HCT116 (cell line): ENCODE measurements at places on chromosomes 3 and 15. TPM values are rescaled to one million over a fixed set of nuclear protein-coding genes. Genes with fewer than 3 reads are reported as not detected.

GRCh38 chr15:69802432-69802831 is 295.3 kb downstream of the TLE3 start:
- no peaks in the 10 kb centered on the region for H3K36me3 ChIP-seq
- no peak for DNase-seq
- no peak overlapping the region for H3K27ac ChIP-seq
- H3K4me1 ChIP-seq: peaks cover 5% of the 10 kb centered on the region; the same call in 1 of the 2 replicates

GRCh38 chr3:8996681-8997121 is 33.4 kb upstream of the RAD18 start:
- H3K4me3 ChIP-seq: no peak overlapping the region
- H3K27ac ChIP-seq: no peak overlapping the region
- DNase-seq: no peak
- H3K4me1 ChIP-seq: no peaks in the 10 kb centered on the region

- H3K4me1 ChIP-seq: no peaks in the 10 kb centered on the region
- peak; percentile 37 for DNase-seq
- H3K36me3 ChIP-seq: no peaks in the 10 kb centered on the region
- no peaks in the 10 kb centered on the region for H3K27me3 ChIP-seq
- no peak overlapping the region; the same call in 1 of the 2 replicates for H3K27ac ChIP-seq
Measured at GRCh38 chr15:73897441-73898261, 24.3 kb downstream of the TBC1D21 start.

SCAANT1 gene
- not detected for total RNA-seq

DNA sequence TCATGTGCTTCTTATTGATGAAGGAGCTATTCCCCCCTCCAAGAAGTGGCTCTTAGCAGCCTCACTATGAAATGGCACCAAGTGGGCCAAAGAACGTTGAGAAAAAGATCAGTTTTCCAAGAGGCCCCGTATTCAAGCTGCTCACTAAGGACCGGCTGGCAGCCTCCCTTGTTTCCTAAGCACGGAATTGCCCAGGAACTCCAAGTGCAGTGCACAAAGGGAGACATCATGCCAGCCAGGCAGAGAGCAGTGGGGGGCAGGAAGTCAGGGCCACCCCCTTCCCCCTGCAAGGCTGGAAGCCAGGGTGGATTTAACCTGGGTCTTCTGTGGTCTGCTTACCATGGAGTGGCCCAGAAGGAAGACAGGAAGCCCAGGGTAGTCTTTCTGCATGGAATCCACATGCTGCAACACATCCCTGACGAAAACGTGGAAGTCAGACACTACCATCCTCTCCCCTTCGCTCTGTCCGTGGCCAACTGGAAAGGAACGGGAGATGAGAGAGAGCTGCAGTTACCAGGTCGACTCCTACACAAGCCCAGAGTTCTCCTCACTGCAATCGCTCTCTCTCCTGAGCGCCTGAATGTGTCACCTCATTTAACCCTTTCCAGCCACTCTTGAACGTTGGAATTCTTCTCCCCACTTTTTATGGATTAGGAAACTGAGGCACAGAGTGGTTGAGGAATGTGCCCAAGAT is 49.5 kb downstream of the ABTB1 start:
- no peaks in the 10 kb centered on the region for H3K27me3 ChIP-seq
- no peaks in the 10 kb centered on the region for H3K36me3 ChIP-seq
- no peak for DNase-seq
- no peak overlapping the region for H3K27ac ChIP-seq
- H3K4me1 ChIP-seq: no peaks in the 10 kb centered on the region

GRCh38 chr3:144165482-144165881 is 193.9 kb downstream of the DIPK2A start:
- DNase-seq: no peak
- H3K4me3 ChIP-seq: no peak overlapping the region
- H3K27ac ChIP-seq: no peak overlapping the region
- no peaks in the 10 kb centered on the region for H3K27me3 ChIP-seq
- H3K4me1 ChIP-seq: no peaks in the 10 kb centered on the region

DNA sequence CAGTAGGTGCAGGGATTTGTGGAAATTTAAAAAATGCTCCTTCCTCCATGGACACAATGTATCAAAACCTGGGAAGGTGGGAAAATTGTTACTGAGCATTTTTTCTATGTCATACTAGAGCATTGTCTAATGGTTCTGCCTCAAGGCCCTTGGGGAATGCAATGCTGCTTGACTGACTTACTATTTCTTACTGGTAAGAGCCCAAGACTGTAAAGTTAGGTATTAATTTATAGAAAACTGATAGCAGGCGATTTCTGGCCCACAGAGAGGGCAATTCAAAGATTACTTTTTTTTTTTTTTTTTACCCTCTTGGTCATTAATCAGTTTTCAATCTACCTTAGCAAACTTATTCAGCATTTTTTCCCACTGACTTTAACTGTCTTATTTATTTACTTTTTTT is 38.5 kb upstream of the MRPL3 start:
- H3K4me3 ChIP-seq: no peak overlapping the region
- no peaks in the 10 kb centered on the region for H3K27me3 ChIP-seq
- peaks cover 14% of the 10 kb centered on the region for H3K4me1 ChIP-seq
- no peaks in the 10 kb centered on the region for H3K36me3 ChIP-seq
- no peak overlapping the region for H3K27ac ChIP-seq
- no peak for DNase-seq

DNA sequence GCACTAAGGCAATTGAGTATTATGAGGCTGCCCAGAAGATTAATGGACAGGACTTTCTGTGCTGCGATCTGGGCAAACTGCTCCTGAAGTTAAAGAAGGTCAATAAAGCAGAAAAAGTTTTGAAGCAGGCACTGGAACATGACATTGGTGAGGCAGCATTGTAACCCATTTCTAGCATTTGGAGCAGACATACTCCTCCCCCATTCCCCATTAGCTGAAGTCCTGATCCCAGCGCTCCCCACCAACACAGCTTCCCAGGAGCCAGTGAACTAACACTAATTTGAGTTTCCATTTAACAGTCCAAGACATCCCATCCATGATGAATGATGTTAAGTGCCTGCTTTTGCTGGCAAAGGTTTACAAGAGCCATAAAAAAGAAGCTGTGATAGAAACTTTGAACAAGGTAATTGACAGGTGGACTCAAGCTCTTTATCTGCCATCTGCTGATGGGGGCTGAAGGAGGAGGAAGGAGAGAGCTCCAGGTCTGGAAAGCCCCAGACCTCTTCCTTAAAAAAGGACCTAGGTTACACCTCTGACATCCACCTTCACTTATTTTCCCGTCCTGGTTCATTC is 22.6 kb downstream of the CSRNP1 start:
- H3K4me1 ChIP-seq: peaks cover 15% of the 10 kb centered on the region
- DNase-seq: no peak

GRCh38 chr15:33125894-33126537 is 68.5 kb downstream of the FMN1 start:
- H3K4me1 ChIP-seq: peaks cover 15% of the 10 kb centered on the region
- H3K27me3 ChIP-seq: no peaks in the 10 kb centered on the region
- DNase-seq: no peak
- H3K36me3 ChIP-seq: no peaks in the 10 kb centered on the region

DNA sequence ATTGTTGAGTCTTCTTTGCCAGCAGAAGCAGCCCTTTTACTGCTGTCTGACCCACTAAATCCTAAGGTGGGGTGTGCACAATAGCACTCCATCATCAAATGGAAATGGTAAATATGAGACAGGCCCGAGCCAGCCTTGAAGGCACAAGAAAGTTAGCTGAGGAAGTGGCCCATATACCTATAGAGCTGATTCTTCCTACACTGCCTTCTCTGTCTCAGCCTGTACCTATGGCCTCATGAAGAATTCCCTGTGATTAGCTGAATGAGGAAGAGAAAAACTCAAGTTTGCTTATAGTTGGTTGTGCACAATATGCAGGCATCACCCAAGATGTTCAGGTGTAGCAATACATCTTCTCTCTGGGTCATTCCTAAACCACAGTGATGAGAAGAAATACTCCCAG is 31.7 kb upstream of the XCR1 start:
- no peak overlapping the region for H3K4me3 ChIP-seq
- no peaks in the 10 kb centered on the region for H3K4me1 ChIP-seq
- H3K27ac ChIP-seq: no peak overlapping the region
- H3K36me3 ChIP-seq: no peaks in the 10 kb centered on the region
